ENCODE measurements at places on chromosomes 1 and 21.

GRCh38 chr1:41749991-41750745 is 168.6 kb downstream of the HIVEP3 start:
- no peak for DNase-seq

DNA sequence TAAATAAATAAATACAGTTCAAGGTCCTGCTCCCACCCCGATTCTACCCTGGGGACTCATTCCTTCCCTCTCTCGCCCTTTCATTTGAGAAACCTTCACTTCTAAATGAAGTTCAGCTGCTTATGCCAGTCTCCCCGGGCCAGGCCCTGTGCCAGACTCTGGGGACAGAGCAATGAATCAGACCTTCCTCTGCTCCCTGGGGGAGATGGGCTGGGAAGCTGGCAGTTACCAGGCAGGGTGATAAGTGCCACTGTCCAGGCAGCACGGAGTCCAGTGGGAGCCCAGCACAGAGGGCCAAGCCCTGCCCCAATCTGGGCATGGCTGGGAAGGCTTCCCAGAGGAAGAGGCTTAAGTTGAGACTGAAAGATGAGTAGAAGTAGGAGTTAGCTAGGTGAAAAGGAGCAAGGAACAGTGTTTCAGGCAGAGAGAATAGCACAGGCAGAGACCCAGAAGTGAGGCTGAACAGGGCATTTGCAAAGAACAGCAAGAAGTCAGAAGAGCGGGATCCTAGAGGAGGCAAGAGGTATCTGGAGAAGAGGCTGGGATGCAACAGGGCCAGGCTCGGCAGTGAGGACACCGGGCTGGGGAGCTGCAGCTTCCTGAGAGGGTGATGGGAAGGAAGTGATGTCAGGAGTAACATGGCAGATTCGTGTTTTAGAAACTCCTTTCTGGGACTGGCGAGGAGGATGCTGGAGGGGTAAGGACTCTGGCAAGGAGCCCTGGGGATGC is 13.5 kb downstream of the KCNQ4 start:
- no peak for DNase-seq

DNA sequence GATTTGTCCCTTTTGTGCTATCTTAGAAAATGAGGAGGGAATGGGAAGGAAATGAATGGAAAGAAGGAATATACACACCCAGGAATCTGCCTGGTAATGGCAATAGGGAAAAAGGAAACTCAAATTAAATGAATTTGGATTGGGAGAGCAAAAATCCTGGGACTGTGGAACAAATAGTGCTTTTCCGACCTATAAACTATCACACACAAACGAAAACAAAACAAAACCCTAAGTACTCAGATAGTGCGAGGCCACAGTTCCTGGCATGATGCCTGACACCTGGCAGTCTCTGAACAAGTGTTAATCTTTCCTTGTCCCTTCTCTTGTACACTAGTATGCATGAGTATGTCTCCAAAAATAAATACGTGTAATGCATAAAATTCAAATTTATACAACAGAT is 319.8 kb upstream of the SPAG17 start:
- no peak for DNase-seq

DNA sequence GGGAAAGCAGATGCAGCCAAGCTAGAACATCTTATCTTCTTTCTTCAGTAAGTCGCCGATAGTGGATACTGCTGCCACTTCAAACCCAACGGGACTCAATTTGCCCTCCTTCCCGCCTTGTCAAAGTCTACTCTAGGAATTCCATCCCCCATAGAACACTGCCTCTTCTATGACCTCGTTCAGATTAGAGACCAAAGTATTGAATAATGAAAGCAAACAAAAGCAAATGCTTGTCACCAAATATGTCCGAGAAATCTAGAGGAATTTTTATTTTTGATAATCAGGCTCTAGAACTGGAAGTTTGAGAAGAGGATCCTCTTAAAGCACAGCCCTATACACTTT is 853 bp upstream of the RRAGC start:
- no peak for DNase-seq

- peak; percentile 61 for DNase-seq
Observed at GRCh38 chr1:45543581-45544417, 6.8 kb upstream of the AKR1A1 start.

GRCh38 chr1:1402072-1402900 is 3.2 kb upstream of the CCNL2 start:
- DNase-seq = no peak
